ENCODE measurements at places on chromosomes 1 and 21.

DNA sequence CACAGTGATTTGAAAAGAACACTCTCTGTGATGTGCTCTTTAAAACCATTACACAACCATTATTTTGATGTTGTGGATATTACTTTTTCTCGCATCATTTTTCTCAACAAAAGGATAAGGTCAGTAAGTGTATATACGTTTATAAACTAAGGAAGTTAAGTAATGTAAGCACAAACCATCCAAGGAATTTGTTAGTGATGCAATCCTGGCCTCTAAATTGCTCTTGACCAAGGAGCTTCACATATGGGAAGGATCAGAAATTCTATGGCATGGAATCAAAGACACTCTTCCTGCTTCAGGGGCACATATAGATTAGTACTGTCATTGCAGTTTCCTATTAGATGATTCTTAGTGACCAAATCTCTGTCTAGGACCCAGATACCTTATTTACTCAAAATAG lies 3.6 kb upstream of the PPP2R5A start:
- no peak for DNase-seq

GRCh38 chr1:92701147-92701546 lies 83.8 kb downstream of the EVI5 start:
- DNase-seq: no peak

DNA sequence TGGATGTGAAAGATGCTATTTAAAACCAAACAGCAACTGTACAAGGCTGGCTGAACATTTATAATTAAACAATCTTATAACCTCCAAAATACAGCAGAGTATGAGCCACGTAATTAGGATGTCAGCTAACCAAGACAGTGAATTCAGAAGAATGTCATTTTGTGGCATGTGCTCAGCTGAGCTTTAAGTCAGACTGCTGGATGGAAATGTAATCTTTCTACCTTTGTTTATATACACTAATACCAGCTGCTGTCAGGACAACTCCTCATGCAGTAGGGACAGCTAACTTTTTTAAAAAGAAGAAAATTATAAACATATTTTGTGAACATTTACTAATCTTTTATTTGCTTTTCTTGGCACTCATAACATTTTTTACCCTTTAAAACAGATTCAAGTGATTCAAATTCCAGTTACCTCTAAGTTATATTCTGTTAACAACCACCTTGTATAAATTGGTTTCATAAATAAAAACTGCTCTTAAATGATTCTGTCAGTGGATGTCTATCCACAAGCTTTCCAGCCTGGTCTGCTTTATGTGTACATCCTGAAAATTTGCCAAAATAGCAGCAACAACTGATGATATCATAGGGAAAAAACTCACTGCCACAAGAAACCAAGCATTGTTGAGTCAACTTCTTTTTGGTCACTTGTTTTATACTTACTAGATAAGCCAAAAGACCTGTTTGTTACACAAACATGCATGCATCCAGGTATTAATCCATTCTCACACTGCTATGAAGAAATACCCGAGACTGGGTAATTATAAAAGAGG lies 36.1 kb downstream of the DPH5 start:
- DNase-seq: no peak

- DNase-seq: peak; percentile 82
These were observed 56.1 kb upstream of the CAMK1G start for GRCh38 chr1:209527372-209527771.

DNA sequence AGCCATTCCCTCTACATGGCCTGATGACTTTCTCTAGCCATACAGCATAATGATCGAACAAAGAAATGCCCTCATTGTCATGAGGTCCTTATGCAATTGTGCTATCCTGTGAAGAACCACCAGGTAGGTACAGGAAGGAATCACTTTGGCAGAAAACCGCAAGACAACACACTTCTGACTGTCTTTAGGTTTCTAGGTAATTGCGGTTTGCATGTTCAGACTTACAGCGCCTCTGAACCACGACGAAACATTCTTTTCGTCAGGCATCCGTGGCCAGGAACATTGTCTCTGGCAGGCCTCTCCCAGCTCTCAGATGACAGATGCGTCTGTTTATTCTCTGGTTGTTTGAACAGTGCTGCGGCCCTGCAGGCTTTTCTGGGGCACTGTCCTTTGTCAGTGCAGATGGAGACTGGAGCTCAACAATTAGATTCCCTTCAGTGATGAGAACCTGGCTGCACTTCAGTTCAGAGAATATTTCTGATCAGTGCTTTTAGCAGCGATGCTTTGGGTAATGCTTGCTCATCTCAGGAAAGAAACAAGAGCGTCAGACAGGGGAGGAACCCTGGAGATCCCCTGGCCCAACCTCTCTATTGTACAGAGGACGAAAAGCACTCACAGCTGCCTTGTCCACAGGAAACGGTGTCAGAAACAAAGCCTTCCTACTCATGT lies 63.4 kb downstream of the B3GALT5 start:
- DNase-seq: peak; percentile 95

- DNase-seq: no peak
These were observed 32.9 kb downstream of the NBPF3 start for GRCh38 chr1:21472861-21473260.

DNA sequence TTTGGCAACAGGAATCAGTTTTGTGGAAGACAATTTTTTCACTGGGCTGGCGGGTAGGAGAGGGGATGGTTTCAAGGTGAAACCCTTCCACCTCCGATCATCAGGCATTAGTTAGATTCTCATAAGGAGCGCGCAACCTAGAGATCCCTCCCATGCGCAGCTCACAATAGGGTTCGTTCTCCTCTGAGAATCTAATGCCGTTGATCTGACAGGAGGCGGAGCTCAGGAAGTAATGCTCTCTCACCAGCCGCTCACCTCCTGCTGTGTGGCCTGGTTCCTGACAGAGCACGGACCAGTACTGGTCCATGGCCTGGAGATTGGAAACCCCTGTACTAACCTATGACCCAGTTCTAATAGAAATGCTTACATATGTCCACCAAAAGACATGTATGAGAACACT lies 96.6 kb upstream of the KIAA1614 start:
- DNase-seq: no peak

DNA sequence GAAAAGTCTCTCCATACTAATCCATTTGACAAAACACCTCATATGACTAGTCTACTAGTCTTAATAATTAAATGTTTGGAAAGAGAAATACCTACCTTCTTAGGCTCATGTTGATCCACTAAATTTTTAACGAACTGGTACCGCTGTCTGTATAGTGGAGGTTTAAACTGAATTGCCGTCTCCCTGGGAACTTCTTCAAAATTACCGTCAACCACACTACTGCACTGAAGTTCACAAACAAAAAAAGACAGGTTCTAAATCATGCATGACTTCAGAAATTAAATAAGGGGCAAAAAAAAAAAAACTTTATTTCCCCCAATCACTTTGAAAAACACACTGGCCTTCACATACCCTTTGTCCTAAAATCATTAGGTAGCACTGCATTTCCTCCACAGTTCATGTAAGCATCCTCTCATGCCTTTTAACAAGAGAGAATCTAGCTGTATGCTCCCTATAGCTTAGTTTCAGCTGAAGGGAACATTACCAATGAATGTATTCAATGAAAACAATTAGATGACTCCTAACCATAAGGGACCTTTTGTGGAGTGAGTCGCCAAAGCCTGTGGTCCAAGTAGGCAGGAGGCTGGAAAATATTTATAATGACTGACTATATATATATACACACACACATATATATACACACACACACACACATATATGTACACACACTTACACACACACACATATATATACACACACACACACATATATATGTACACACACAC lies 3.4 kb downstream of the HENMT1 start:
- no peak for DNase-seq

DNA sequence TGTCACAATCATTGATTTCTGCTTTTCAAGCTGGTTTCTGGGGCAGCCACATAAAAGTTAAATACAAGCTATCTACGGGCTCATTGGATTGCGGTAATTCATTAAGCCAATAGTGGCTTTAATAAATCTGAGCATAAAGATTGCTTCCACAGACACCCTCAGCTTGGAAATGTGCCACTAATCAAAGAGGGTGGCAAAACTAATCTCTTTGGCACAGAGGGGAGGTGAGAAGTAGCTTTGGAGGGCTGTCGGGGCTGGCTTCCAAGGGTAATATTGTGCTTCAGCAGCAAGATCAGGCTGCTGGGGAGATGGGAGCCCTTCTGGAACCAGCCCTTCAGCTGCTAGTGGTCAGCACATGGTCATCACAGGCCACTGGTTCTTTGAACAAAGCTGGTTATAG lies 21.2 kb upstream of the KAZN start:
- no peak for DNase-seq

GRCh38 chr1:177812650-177813049 lies 157.2 kb downstream of the SEC16B start:
- no peak for DNase-seq

DNA sequence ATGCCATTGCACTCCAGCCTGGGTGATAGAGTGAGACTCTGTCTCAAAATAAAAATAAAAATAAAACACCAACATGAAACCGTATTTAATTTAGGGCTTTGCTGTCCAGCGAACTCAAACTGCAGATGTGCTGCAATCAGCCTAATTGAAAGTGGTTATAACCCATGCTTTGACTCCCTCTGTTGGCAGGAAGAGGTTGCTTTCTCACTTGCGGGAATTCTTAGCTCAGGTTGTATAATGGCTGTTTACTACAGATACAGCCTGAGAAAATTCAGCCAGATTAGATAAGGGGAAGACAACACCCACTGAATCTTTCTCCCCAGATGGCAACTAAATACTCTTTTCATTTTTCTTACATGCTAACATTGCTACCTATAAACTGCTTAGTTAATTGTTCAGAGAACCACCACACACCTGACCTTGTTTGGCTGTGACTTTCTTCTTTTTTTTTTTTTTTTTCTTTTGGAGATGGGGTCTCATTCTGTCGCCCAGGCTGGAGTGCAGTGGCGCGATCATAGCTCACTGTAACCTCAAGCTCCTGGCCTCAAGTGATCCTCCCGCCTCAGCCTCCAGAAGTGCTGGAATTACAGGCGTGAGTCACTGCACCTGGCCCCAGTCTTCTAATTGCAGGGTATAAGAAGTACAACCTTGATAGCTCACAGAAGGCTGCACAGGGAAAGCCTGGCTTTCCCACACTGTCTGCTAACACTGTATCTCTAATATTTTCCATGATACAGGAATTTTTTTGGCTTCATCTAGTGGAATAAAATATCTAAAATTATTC lies 34.6 kb downstream of the DNTTIP2 start:
- peak; percentile 54 for DNase-seq

- no peak for DNase-seq
These were observed 94.4 kb upstream of the RGS4 start for GRCh38 chr1:162974810-162975209.

- no peak for DNase-seq
These were observed 139.5 kb upstream of the HMGB4 start for GRCh38 chr1:33724348-33724747.

DNA sequence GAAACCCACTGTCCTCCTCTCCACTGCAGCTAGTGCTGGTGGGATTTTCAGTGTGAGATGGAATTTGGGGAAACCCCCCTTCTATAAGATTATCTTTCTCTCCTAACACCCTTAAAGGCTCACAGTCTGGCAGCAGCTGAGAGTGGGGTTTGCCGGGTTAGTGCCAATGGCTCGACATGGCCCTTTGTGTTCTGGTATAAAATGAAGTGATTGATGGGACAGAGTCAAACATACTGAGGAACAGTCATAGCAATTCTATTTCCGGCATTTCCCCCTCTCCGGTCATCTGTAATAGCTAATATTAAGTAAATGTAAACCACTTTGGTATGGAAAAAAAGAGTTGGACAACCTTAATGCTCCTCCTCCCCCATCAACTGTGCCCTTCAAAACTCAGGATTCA lies 37.6 kb downstream of the TFF3 start:
- no peak for DNase-seq

- no peak for DNase-seq
These were observed 21.7 kb upstream of the S100A2 start for GRCh38 chr1:153587314-153587713.

- peak; percentile 19 for DNase-seq
These were observed 377.8 kb downstream of the MATN1 start for GRCh38 chr1:30345491-30346130.

DNA sequence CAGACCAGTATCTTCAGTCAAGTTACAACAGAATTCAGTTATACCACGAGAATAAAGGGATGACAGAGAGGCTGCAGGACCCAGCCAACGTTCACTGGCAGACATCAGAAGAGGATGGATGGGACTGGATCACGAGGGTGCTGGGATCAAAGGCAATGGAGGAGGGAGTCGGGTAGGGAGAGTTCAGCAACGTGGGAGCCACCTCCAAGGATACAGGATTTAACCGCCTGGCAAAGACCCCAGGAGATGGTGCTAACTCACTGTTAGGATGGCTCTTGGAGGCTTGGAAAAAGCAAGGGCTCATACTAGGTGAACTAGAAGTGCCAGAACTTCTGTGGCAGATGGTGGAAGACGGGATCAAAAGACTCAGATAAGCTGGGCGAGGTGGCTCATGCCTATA lies 99.1 kb upstream of the DISP3 start:
- no peak for DNase-seq

- peak; percentile 69 for DNase-seq
These were observed 47.4 kb downstream of the ACTN2 start for GRCh38 chr1:236733653-236734052.

GRCh38 chr21:22468893-22469292 lies 1470.7 kb downstream of the NCAM2 start:
- DNase-seq: no peak

GRCh38 chr1:34268311-34268954 lies 91.7 kb downstream of the C1orf94 start:
- DNase-seq: no peak

DNA sequence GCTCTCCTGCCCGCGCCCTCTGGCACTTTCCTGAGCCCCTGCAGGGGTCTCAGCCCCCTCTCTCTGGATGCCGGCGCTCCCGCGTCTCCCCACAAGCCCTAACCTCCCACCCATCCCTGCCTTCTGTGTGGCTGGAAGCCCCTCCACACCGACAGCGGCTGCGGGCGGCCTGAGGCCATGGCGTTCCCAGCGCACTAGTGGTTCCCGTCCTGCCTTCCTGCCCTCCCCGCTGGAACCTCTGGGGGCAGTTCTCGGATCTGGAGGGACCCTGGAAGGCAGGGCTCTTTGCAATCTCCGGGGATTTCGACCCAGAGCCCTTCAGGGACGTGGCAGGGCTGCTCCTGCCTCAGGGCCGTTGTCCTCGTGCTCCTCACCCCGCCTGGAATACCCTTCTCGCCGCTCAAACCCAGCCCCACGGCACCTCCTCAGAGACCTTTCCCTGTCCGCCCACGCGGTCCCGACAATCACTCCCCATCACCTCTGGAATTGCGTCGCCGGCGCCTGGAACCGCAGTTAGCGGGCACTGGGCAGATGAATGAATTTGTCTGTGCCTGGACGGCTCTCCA lies 493 bp upstream of the ESPN start:
- no peak for DNase-seq

GRCh38 chr1:88609051-88609450 lies 75.0 kb upstream of the PKN2 start:
- DNase-seq: no peak

- no peak for DNase-seq
These were observed 49.8 kb upstream of the MROH9 start for GRCh38 chr1:170885551-170885950.

Data from epithelial cell of proximal tubule (primary cell).